ENCODE measurements at places on chromosomes 6 and 20. TPM values are rescaled to one million over a fixed set of nuclear protein-coding genes. Genes with fewer than 3 reads are reported as not detected.

DNA sequence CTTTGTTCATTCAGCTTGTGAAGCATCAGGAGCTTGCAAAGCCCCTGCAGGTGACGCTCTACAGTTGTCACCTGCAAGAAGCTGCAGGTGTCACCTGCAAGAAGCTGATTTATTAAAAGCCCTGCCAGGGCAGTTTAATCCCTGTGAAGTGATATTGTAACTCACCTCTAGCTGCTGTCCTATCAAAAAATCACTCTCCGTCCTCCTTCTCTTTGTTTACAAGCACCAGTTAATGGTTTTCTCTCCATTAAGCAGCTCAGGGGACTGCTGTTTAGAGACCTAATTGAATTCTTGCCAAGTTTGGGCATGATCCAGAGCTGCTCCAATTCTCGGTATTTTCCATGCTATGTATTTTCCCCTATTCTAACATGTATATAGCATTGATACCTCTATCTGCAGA lies 345.9 kb downstream of the ARHGAP18 start:
- H3K27me3 ChIP-seq, result no peaks in the 10 kb centered on the region
- DNase-seq, result no peak
- no peak overlapping the region for H3K27ac ChIP-seq
- no peaks in the 10 kb centered on the region for H3K36me3 ChIP-seq
- H3K4me3 ChIP-seq, result no peak overlapping the region

DNA sequence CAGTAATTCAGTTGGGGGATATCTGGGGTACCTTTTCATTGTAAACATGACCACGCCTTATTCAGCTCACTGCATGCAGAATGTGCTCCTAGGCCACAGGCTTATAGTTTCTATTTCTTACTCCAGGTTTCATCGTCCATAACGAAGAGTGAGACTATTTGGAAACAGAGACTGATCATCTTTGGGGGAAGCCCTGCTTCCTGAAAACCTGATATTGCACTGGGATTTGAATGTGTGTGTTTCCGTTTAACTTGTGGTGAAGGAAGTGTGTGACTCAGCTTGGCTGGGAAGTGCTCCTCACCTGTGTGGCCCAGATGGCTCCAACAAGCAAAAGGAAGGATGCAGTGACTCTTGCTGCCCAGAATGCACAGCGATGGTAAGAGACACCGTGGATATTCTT lies 19.6 kb upstream of the LTV1 start:
- H3K4me1 ChIP-seq, result no peaks in the 10 kb centered on the region
- no peaks in the 10 kb centered on the region for H3K27me3 ChIP-seq
- no peak for DNase-seq
- H3K36me3 ChIP-seq, result peaks cover 10% of the 10 kb centered on the region

GRCh38 chr6:136772685-136773472 lies 19.4 kb downstream of the MAP3K5 start:
- H3K4me3 ChIP-seq, result no peak overlapping the region
- H3K27me3 ChIP-seq, result no peaks in the 10 kb centered on the region
- peaks cover 70% of the 10 kb centered on the region for H3K4me1 ChIP-seq
- H3K36me3 ChIP-seq, result no peaks in the 10 kb centered on the region

DNA sequence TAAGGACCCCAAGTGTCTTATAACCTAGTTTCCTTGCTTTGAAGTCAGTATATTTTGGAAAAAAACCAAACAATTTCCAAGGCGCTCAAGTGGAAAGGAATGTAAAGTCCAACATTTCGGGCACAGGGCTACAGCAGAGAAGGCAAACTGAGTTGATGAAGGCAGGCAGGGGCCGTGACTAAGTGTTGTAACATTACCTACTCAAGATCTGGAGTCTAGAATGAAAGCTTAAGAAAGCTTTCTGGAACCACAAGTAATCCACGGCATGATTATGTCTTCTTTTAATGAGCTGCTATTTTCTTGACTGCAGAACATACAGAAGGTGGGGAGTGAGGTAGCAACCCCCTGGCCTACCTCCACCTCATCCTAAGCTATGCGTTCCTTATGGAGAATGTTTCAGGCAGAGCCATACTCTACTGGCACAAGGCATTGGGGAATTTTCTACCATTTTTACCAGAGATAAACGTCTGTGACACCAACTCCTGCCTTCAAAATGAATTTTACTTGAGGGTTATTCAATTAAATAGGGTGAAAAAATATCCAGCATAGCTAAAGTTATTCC lies 4.3 kb downstream of the PPP1R10 start:
- no peak for DNase-seq
- peaks cover 28% of the 10 kb centered on the region for H3K4me1 ChIP-seq
- H3K27me3 ChIP-seq, result no peaks in the 10 kb centered on the region
- peaks cover 27% of the 10 kb centered on the region for H3K36me3 ChIP-seq

GRCh38 chr6:33577718-33578117 lies 2.4 kb downstream of the BAK1 start:
- H3K4me3 ChIP-seq, result no peak overlapping the region
- peaks cover 37% of the 10 kb centered on the region for H3K4me1 ChIP-seq
- H3K36me3 ChIP-seq, result peaks cover 26% of the 10 kb centered on the region
- no peak for DNase-seq
- H3K27ac ChIP-seq, result peak overlapping the region; percentile 76

DNA sequence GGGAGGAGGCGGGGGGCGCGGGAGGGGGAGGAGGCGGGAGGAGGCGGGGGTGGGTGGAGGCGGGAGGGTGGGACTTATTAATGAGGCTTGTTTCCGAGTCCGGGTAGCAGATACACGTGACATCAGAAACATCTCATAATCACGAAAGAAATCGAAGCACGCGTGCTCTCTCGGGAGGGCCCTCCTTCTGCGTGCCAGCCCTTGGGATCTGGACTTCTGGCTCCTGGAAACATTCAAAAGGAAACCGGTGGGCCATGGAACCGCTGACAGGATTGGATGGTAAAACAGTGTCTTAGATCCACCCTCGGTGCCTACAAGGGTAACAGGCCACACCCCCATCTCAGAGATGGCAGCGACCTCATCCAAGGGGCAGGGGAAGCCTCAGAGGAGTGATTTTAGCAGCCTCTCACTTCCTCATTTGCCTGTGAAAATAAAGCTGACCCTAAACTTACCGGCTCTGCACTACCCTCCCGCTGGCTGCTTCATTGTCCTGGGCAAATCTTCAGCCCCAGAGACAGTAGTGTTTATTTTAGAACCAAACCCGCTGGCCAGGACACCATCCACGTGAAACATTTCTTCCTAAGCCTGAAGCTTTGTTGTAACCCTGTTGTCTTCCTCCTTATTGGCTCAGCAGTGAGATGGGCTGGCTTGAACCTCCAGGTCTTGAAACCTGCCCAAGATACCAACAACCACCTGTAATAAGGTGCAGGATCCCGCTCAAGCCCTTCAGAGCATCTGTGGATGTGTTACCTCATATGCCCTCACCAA lies 97.5 kb downstream of the PSMG4 start:
- peaks cover 34% of the 10 kb centered on the region for H3K4me1 ChIP-seq
- peak; percentile 87 for DNase-seq
- H3K27me3 ChIP-seq, result no peaks in the 10 kb centered on the region
- H3K4me3 ChIP-seq, result peak overlapping the region; percentile 42

DNA sequence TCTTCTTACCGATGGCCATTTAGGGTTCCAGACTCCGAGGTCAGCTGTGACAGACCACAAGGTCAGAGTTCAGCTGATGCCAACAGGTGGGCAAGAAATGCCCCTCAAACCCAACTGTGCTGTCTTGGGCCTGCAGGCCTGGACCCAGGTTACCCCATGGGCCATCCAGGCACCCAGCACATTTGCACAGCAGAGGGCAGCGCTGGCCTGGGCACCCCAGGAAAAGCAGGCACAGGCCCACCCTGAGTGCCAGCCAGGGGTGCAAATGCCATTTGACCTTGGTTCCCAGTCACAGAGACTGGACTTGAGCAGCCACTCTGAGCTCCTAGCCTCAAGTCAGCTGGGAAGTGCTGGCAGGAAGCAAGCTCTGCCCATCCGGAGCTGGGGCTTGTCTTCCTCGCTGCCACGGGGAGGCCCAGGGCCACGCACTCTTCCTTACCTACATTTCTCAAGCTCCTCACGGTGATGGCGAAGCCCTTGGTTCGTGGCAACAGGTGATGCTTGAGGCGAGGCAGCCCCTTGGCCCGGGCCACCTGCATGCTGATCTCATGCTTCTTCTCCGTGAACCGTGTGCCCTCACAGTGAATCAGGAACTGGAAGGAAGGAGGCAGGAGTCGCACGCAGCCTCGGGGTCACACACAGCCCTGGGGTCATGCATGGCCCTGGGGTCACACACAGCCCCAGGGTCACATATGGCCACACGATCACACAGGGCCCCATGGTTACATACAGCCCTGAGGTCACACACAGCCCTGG lies 120.8 kb downstream of the AGPAT4 start:
- no peaks in the 10 kb centered on the region for H3K27me3 ChIP-seq
- DNase-seq, result no peak
- no peak overlapping the region for H3K4me3 ChIP-seq
- H3K27ac ChIP-seq, result no peak overlapping the region
- H3K36me3 ChIP-seq, result no peaks in the 10 kb centered on the region

GRCh38 chr20:14957402-14957801 lies 620.0 kb upstream of the FLRT3 start:
- no peak overlapping the region for H3K27ac ChIP-seq
- no peak overlapping the region for H3K4me3 ChIP-seq
- no peaks in the 10 kb centered on the region for H3K27me3 ChIP-seq
- no peak for DNase-seq

- H3K4me1 ChIP-seq, result peaks cover 4% of the 10 kb centered on the region
- H3K27ac ChIP-seq, result no peak overlapping the region
- H3K4me3 ChIP-seq, result no peak overlapping the region
Observed at GRCh38 chr20:16477632-16478031, 95.6 kb downstream of the KIF16B start.

DNA sequence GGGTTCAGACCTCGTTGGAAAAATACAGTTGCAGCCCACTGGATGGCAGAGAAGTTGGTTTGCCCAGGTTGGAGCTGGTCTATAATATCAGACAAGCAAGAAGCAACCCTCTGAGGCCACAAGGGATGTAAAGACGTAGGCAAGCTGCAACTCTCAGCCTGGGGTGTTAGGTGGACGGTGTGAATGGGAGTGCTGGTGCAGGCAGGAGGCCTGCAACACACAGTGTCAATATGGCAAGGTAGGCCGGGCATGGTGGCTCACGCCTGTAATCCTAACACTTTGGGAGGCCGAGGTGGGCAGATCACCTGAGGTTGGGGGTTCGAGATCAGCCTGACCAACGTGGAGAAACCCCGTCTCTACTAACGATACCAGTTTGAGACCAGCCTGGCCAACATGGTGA lies 10.5 kb downstream of the VPS16 start:
- H3K36me3 ChIP-seq, result no peaks in the 10 kb centered on the region
- peaks cover 5% of the 10 kb centered on the region for H3K4me1 ChIP-seq
- H3K4me3 ChIP-seq, result no peak overlapping the region
- DNase-seq, result no peak

- peaks cover 11% of the 10 kb centered on the region for H3K4me1 ChIP-seq
- H3K27ac ChIP-seq, result no peak overlapping the region
- no peaks in the 10 kb centered on the region for H3K36me3 ChIP-seq
- no peak overlapping the region for H3K4me3 ChIP-seq
Observed at GRCh38 chr20:18284805-18285533, 3.4 kb upstream of the ZNF133 start.

DNA sequence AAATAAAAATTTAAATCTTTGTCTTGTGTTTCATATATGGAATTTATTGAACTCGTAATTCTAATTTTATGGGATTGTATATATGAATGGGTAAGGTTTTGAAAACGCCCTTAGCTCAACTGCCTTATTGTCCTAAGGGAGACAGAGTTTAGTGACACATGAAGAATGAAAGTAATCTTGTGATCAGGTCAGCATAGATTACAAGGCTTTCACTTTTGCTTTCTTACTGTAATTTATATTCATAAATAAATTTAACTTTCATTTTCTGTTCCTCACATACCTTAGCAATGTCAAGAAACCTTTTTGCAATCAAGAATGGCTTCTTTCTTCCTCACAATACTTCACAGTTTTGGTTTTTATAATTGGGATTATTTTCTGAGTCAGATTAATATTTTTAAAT lies 14.4 kb downstream of the KPNA5 start:
- H3K27me3 ChIP-seq, result no peaks in the 10 kb centered on the region
- no peak overlapping the region for H3K27ac ChIP-seq
- peaks cover 3% of the 10 kb centered on the region for H3K36me3 ChIP-seq
- peak; percentile 17 for DNase-seq

GRCh38 chr6:54063228-54063539 lies 48.1 kb upstream of the MLIP start:
- H3K4me1 ChIP-seq, result no peaks in the 10 kb centered on the region
- H3K27ac ChIP-seq, result no peak overlapping the region

- DNase-seq, result peak; percentile 29
- no peaks in the 10 kb centered on the region for H3K36me3 ChIP-seq
- H3K4me3 ChIP-seq, result no peak overlapping the region
- H3K27me3 ChIP-seq, result no peaks in the 10 kb centered on the region
- H3K4me1 ChIP-seq, result peaks cover 14% of the 10 kb centered on the region
Observed at GRCh38 chr6:13377054-13377758, 48.9 kb upstream of the TBC1D7 start.

DNA sequence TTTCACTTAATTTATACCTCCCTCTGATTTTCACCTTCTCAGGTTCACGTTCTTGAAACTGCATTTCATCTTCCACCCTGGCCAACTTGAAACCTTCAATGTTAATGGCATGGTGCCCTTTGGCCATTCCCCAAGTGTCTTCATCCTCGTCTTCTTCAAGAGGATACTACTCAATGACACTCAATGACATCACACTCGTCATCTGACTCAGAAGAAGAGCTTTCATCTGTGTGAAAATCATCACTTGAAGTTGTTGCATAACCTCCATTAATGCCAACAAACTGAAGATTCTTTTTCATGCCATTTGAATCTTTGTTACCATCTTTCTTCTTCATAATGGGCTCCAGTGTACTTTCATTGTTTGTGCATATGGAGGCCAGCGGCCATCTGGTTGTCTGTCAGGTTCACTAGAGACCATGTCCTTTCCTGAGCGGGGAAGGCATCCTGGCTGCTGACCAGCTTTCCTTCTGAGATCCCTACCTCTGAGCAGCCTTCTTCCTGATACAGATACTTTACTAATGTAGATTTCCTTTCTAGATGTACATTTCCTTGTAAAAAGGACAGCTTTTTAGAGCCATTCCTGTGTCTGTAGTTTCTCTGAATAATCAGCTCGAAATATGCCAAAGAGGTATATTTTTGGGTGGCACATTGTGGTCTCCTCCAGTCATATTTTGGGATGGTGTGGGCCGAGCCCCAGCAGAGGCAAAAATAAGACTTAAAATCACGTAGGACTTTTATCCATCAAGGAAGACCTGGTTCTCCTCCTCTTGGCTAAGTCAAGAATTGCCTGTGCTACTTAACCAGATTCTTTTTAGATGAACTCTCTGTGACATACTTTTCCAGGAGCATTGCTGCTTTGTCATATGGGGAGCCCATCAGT lies 21.3 kb downstream of the TRMT6 start:
- H3K4me1 ChIP-seq, result no peaks in the 10 kb centered on the region
- no peaks in the 10 kb centered on the region for H3K36me3 ChIP-seq
- no peak overlapping the region for H3K4me3 ChIP-seq

The SNRPB gene
- 190 TPM for polyA plus RNA-seq

The TBXT gene
- not detected for polyA plus RNA-seq

The BEND6 gene
- not detected for polyA plus RNA-seq

The SIRPG gene
- 0.51 TPM for polyA plus RNA-seq

The SLC22A16 gene
- 15.6 TPM for polyA plus RNA-seq

The PPIL6 gene
- polyA plus RNA-seq, result 0.14 TPM

The NRSN1 gene
- polyA plus RNA-seq, result not detected

Data from CD14-positive monocyte (primary cell).